ENCODE measurements at places on chromosomes 3 and 15.

DNA sequence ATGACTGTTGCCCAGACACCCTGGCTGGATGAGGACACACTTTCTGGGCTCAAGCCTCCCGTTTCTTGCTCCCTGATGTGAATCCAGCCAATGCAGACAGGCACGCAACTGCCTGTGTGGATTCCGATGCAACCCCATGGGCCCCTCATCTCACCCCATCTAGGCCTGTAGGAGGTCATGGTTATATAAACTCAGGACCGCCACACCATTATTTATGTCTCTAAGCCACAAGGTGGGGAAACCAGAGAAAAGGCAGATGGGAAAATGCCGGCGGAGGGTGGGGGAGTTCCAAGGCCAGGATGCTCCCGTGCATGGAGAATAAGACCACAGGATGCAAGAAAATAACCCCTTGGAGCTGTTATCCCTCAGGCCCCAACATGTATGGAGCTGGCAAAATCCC is 2.0 kb downstream of the MESP1 start:
- H3K4me1 ChIP-seq = peaks cover 6% of the 10 kb centered on the region
- H3K27ac ChIP-seq = no peak overlapping the region
- H3K4me3 ChIP-seq = peak overlapping the region; percentile 79
- H3K27me3 ChIP-seq = no peaks in the 10 kb centered on the region
- DNase-seq = no peak

DNA sequence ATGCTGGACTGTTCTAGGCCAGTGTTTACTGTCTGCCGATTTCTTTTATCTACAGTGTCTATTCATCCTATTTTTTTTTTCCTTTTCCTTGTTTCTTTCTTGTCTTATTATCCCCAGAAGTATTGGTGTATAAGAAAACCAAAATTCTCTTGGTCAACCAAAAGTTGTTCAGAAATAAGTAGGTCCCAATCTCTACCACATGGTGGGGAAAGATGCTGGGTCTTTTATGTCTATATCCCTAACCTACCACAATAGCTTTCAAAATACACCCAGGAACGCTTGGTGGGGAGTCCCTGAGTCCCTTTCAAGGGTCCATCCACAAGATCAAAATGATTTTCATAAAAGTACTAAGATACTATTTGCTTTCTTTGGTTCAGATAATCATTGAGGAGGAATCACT is 225.6 kb downstream of the CLSTN2 start:
- no peak for DNase-seq
- no peaks in the 10 kb centered on the region for H3K27me3 ChIP-seq
- H3K4me1 ChIP-seq = no peaks in the 10 kb centered on the region
- no peaks in the 10 kb centered on the region for H3K36me3 ChIP-seq
- no peak overlapping the region for H3K4me3 ChIP-seq

- H3K4me3 ChIP-seq = no peak overlapping the region
- H3K36me3 ChIP-seq = no peaks in the 10 kb centered on the region
- DNase-seq = no peak
- no peak overlapping the region for H3K27ac ChIP-seq
Measured at GRCh38 chr15:96428742-96429141, 98.2 kb downstream of the NR2F2 start.

DNA sequence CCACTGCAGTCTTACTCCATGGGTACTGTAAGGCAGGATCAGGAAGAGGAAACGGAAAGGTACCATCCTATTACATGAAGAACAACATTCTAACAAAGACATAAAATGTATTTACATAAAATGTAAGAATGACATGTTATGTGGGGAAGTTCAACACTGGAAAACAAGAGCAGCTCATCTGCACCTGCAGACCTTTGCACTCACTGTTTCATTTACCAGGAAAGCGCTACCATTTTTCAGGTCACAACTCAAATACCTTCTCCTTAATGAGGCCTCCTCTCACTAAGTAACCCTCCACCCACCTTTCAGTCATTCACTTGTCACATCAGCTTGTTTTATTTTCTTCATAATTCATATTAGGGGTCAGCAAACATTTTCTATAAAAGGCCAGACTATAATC is 2.6 kb downstream of the TMCC1 start:
- no peak overlapping the region for H3K4me3 ChIP-seq
- H3K4me1 ChIP-seq = peaks cover 29% of the 10 kb centered on the region
- H3K27ac ChIP-seq = no peak overlapping the region

GRCh38 chr3:20307383-20307782 is 121.4 kb upstream of the SGO1 start:
- no peak overlapping the region for H3K27ac ChIP-seq
- no peak overlapping the region for H3K4me3 ChIP-seq
- H3K4me1 ChIP-seq = no peaks in the 10 kb centered on the region
- no peaks in the 10 kb centered on the region for H3K27me3 ChIP-seq
- no peaks in the 10 kb centered on the region for H3K36me3 ChIP-seq

GRCh38 chr15:43214592-43215295 is 6.1 kb downstream of the EPB42 start:
- H3K27me3 ChIP-seq = peaks cover 34% of the 10 kb centered on the region
- H3K36me3 ChIP-seq = peaks cover 3% of the 10 kb centered on the region
- DNase-seq = no peak

DNA sequence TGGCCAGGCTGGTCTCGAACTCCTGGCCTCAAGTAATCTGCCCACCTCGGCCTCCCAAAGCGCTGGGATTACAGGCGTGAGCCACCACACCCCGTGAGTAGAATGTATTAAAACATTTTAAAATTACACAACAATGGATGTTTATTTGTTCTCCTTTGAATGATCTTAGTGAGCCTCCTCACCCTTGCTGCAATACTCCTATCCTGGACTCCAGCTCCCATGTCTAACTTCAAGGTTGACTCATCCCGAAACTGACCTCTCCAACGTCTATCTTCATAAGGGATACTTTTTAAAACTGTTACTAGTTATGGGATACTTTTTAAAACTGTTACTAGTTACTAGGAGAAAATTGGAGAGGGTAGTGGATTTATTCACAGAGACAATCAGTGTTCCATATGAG is 17.8 kb upstream of the RHCG start:
- no peak overlapping the region for H3K4me3 ChIP-seq
- H3K36me3 ChIP-seq = no peaks in the 10 kb centered on the region
- no peak for DNase-seq
- no peak overlapping the region for H3K27ac ChIP-seq
- H3K4me1 ChIP-seq = no peaks in the 10 kb centered on the region

GRCh38 chr3:35439663-35440062 is 199.7 kb upstream of the ARPP21 start:
- no peaks in the 10 kb centered on the region for H3K27me3 ChIP-seq
- no peaks in the 10 kb centered on the region for H3K36me3 ChIP-seq
- H3K4me1 ChIP-seq = no peaks in the 10 kb centered on the region

DNA sequence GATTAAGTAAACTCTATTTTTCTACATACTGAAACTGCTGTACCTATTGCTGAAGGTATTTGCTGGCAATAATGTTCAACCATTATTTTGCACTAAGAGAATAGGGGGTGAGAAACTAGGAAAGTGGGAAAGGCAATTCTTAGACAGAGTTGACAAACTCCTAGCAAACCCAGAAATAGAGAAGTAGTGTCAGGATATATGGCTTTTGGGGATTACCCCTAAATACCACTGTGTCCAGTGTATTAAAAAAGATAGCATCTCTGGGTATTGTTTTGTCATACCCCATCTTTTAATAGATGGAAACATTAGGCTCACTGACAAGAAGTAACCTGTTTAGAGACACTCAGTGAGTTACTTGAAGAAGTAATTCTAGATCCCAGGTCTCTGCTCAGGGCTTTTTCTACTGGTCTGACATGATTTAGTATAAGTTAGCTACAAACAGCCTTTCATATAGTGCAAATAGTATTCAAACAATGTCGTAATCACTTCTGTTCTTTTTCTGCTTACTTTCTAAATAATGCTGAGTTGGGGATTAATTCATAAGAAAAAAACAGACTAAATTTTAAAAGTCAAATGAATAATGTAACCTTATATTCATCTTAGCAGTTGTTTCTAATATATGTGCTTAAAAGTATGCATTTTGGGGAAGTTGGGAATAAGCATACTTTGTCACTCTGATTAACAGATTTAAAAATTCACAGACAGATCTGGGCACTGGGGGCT is 107.2 kb downstream of the IL1RAP start:
- DNase-seq = no peak
- H3K27me3 ChIP-seq = no peaks in the 10 kb centered on the region
- H3K27ac ChIP-seq = no peak overlapping the region
- H3K4me1 ChIP-seq = no peaks in the 10 kb centered on the region
- H3K4me3 ChIP-seq = no peak overlapping the region
- peaks cover 6% of the 10 kb centered on the region for H3K36me3 ChIP-seq

DNA sequence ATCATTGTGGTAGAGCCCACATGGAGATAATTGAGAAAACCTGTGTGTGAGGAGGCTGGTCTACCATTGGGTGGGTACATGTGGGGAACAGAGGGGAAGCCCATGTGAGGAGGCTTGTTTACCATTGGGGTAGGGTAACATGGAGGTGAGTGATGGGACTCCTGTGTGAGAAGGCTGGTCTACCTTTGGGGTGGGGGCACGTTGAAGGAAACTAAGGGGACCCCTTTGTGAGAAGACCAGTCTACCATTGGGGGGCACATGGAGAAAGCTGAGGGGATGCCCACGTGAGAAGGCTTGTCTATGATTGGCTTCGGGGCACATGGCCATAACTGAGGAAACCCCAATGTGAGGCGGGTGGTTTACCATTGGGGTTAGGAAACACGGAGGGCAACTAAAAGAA is 158.5 kb downstream of the FBLN2 start:
- H3K4me3 ChIP-seq = no peak overlapping the region
- H3K27ac ChIP-seq = no peak overlapping the region
- H3K36me3 ChIP-seq = no peaks in the 10 kb centered on the region
- no peaks in the 10 kb centered on the region for H3K4me1 ChIP-seq

DNA sequence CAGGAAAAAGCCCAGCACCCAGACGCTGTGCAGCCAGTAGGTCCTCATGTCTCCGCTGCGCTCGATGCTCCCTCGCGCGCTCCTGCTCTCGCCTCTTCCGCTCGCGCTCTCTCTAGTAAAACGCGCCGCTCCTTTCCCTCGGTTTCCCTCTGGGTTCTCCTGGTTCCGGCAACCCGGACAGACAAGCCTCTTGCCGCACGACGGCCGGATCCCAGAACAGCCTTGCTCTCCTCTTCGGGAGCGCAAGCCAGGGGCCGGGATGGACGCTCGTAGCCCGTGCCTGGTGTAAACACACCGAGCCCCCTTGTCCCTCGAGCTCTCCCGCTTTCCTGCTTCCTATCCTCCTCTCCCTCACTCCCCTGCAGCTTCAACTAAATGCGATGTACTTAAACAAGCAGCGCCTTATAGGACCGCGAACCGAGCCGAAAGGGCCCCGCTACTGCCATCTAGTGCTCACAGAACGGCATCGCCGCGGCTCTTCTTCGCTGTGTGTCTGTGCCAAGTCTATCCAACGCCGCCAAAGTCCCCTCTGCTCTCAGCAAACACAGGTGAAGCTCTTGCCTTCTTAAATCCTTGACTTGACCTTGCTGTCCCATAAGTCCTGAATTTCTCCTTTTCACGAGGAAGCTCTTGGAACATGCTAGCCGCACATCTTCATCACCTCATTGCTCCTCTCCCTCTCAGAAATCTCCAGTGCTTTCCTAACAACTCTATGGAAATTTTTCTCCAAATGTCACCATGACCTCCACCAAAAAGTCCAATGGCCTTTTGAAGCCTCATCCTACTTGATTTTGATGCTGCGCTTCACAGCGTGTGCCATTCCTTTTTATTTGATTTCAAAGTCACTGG is 1037.2 kb downstream of the IGSF11 start:
- no peaks in the 10 kb centered on the region for H3K4me1 ChIP-seq
- no peaks in the 10 kb centered on the region for H3K27me3 ChIP-seq
- H3K36me3 ChIP-seq = no peaks in the 10 kb centered on the region
- no peak overlapping the region for H3K4me3 ChIP-seq

DNA sequence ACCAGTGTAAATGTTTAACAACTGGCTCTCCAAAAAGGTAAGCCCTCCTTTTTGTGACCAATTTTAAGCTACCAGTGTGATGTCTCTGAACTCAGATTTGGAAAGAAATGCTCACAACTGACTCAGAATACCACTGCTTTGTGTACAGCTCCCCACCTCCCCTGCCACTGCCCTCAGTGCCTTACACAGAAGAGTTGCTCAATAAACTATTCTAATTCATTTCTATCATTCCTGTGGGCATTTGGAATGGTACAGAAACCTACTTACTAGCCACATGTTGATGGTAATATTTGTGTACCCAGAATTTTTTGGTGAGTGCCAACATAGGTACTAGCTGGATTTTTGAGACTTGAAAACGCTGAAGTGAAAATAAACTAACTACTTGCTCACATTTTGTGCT is 16.0 kb downstream of the LRRN1 start:
- no peak for DNase-seq
- no peaks in the 10 kb centered on the region for H3K36me3 ChIP-seq
- H3K27ac ChIP-seq = no peak overlapping the region
- H3K4me3 ChIP-seq = no peak overlapping the region
- H3K27me3 ChIP-seq = no peaks in the 10 kb centered on the region

DNA sequence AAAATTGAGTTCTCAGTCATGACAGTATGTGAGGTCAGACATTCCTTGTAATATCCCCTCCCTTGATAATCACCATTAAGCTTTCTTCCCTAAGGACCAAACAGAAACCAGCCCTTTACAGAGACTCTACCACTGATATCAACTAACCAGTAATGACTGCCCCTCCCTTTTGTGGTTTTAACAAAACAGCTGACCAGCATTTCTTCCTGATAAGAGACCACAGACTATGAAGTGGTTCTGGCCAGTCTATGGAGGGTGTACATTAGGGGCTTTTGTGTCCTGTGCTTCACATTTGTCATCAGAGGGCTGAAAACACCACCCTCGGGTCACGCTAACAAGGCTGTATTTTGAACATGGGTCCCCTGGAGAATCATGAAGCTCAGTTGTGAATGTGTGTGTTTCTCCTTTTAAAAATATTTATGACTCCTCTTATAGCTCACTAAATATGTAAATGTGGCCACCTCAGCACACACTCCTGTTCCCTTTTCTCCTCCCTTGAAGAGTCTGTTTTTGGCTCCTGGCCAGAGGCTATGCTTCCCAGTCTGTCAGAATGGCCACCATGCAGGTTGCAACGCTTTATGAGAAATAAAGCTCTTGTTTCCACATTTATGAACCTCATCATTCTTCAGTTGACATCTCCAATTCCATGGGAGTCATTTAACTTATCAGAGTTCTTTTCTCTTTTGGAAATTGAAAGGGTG is 239.3 kb downstream of the CPNE4 start:
- peaks cover 29% of the 10 kb centered on the region for H3K27me3 ChIP-seq
- H3K27ac ChIP-seq = no peak overlapping the region
- H3K4me3 ChIP-seq = no peak overlapping the region
- no peak for DNase-seq
- peaks cover 2% of the 10 kb centered on the region for H3K4me1 ChIP-seq

DNA sequence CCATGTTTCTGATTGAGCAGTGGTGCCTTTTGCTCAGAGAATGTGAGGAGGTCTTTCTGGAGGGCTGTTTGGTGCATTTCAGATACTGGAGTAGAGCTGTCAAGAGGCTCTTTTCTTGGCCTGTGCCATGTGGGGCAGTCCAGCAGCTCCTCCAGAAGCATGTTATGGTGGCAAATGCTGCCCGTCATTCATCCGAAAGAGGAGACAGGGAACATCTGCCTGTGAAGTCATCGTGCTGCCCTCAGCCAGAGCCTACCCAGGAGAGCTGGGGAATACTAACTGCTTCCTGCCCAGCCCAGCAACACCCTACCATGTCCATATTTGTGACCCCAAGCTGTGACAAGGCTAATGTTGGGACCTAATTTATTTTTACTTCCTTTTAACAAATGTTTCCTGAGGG is 82.2 kb upstream of the SLC6A6 start:
- H3K27ac ChIP-seq = no peak overlapping the region
- no peaks in the 10 kb centered on the region for H3K4me1 ChIP-seq
- no peaks in the 10 kb centered on the region for H3K36me3 ChIP-seq
